ENCODE measurements at places on chromosomes 16 and 17. TPM values are rescaled to one million over a fixed set of nuclear protein-coding genes. Genes with fewer than 3 reads are reported as not detected.
A peak's percentile ranks its signal among the peaks of the same experiment; 100 is the strongest.

GRCh38 chr16:50198802-50199403 lies 45.8 kb downstream of the TENT4B start:
- DNase-seq, result no peak

GH1 gene
- not detected for total RNA-seq

DNA sequence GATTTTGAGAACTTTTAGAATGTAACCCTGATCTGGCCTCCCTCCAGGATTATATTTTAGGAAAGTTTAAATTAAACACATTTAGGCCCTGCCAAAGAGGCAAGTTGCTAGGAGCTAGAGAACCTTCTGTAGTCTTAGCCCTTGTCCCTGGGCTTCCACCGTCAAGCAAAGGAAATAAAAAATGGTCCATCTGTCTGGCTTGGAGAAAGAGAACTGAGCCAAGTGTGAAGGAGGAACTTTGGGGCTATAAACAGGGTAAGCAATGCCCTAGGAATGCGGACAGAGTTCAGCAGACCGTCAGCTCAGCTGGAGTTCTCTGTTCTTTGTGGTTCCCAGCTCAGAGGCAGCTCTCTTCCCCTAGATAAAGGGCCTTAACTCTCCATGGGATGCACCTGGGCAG lies 29.6 kb downstream of the RCVRN start:
- no peak for DNase-seq

ATP2A3 gene
- total RNA-seq, result 0.53 TPM

DNA sequence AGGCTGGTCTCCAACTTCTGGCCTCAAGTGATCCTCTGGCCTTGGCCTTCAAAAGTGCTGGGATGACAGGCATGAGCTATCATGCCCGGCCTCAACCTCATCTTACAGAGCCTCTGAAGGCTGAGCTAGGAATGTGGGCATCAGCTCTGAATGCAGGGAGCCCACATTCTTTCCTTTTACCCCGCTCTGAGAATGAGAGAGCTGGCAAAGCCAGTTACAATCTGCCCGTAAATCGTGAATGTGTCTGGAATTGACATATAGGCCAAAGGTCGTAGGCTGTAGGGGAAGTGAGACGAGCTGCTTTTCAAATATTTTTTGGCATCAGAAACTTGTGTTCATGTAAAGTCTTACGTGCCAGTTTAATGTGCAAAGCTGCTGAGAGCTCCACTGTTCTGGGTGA lies 4.5 kb downstream of the TMEM238L start:
- no peak for DNase-seq

- DNase-seq, result no peak
Observed at GRCh38 chr16:12771341-12771798, 32.3 kb downstream of the CPPED1 start.

SPATA32 gene
- not detected for total RNA-seq

MRM1 gene
- total RNA-seq, result 3.5 TPM

DNA sequence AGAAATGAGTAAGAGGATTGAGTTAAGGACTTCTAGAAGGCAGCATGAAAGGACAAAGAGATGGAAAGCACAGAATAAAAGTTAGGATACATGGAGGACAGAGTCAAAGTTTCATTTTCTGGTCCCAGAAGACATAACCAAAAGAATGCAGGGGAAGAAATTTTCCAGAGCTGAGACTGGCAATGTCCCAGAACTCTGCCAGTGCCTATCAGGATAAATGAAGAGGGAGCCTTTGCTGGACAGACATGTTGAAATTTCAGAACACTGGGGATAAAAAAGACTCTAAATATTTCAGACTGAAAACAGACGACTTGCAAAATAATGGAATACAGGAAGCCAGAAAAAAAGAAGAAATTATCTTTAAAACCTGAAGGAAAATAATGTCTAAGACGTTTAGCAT lies 55.7 kb downstream of the NT5M start:
- DNase-seq, result no peak

SLC16A6 gene
- 2.8 TPM for total RNA-seq

GRCh38 chr17:57723427-57724025 lies 21.6 kb downstream of the CCDC182 start:
- no peak for DNase-seq

DNA sequence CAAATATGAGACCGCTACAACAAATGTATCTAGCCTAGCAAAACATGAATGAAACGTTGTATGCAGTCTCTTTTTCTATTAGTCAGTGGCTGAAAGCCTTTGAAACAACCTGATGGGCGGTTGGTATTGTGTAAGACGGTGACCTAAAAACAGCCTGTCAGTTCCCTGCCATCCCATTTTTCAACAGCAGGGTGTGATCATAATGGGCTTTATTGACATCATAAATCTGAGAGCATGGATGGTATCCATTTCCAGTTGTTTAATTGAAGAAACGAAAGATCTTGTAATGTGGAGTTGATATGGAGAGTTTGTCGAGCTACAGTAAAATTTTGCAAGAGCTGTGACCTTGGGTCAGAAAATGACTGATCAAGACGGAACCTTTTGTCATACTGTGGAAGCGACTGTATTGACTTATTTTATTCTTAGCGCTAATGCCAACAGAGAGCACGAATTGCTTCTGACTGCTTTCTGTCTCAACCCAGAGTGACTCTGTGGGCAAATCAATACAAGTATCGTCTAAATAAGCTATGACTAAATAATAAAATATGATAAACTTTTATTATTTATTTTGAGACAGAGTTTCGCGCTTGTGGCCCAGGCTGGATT lies 12.3 kb upstream of the MEIOB start:
- DNase-seq, result no peak

KRTAP1-5 gene
- 0.29 TPM for total RNA-seq

GRCh38 chr16:77585379-77586251 lies 136.7 kb upstream of the NUDT7 start:
- peak; percentile 99 for DNase-seq

DNA sequence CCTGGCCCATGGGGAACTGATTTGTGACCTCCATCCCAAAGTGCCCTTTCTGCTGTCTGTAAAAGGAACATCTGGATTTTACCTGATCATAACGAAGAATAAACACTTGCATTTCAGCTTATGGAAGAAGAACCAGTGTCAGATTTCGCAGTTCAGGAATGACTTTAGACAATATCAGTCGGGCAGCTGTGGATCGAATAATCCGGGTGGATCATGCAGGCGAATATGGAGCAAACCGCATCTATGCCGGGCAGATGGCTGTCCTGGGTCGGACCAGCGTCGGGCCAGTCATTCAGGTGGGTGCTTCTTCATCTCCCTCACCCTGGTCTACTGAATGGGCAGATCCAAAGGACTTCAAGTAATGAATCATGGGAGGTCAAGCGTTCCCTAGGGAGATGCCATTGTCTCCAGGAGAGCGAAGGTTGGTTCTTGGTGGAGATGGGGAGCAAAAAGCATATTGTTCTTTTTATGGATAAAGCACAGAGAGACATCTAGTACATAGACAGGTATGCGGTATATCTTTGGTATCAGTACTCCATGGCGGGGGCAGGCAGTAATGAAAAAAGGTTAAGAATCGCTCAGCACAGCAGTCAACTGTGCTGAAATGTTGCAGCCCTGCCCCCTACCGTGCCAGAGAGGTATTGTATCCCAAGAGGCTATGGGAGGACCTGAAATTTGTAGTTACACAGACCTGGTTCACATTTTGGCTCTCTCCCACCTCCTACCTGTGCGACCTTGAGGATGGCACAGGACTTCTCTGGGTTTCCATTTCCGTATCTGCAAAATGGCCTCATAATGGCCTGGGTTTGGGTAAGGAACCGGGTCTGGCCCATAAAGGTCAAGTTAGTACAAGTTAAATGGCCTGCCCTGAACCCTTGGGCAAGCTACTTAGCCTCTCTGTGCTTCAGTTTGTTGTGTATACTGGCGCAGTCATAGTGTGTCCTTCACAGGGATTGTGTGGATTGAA lies 4.7 kb downstream of the COQ7 start:
- DNase-seq, result no peak

P2RX1 gene
- total RNA-seq, result not detected

GRCh38 chr17:80382956-80383355 lies 32.0 kb upstream of the ENDOV start:
- no peak for DNase-seq

GRCh38 chr17:9658593-9659211 lies 13.4 kb downstream of the USP43 start:
- no peak for DNase-seq

- DNase-seq, result no peak
Observed at GRCh38 chr17:57441270-57441600, 184.9 kb downstream of the MSI2 start.

SPNS2 gene
- 69.1 TPM for total RNA-seq

DNA sequence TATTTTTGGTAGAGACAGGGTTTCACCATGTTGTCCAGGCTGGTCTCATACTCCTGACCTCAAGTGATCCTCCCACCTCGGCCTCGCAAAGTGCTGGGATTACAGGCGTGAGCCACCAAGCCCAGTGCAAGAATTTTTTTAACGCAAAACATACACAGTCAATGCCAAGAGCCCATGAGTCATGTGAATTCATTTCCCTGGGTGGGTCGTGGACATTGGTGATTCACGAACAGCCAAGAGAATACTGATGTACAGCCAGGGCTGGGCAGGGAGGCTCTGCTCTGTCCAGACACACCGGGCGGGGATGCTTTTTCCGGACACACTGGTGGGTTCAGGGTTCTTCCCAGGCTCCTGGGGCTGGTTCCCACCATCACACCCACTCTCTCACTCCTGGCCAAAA lies 17.7 kb downstream of the SLC38A8 start:
- DNase-seq, result no peak

- no peak for DNase-seq
Observed at GRCh38 chr17:14732211-14732610, 431.3 kb downstream of the HS3ST3B1 start.

DNA sequence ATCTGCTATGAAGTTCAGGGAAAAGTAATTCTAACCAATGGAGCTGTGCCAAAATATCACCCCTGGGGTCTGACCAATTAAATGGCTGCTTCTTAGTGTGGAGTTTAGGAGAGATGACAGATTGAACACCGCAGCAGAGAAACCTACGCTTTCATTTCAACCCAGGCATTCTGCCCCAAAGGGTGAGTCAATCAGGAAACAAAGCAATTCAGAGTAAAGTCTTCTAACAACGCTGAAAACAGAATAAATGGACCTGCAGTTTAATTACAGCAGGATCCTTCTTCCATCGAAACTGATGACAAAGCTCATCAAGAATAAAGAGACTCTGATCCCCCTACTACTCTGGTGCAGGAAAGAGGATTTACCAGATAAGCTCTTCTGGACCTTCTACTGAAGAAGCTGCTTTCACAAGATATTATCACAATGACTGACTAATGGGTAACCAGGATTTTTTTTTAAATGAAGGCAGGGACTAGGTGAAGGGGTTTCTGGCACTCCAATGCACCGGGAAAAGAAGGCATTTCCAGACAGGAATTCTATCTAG lies 16.7 kb downstream of the RFFL start:
- DNase-seq, result no peak

CD2BP2 gene
- total RNA-seq, result 55.6 TPM

- no peak for DNase-seq
Observed at GRCh38 chr16:12390644-12391043, 413.0 kb downstream of the CPPED1 start.

HBA1 gene
- total RNA-seq, result not detected

DNA sequence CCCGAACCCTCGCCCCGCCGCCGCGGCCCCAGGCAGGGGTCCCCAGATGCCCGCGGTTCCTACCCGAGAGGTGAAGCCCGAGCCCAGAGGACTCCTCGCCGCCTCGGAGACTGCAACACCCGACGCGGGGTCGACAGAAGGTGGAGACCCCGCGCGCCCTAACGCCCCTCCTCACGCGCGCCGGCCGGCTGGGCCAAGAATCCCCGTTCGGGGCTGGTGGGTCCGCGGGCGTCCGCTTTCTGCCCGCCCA lies 515 bp downstream of the SUMO2 start:
- no peak for DNase-seq

GRCh38 chr16:70725024-70725911 lies 39.4 kb upstream of the MTSS2 start:
- no peak for DNase-seq

- DNase-seq, result no peak
Observed at GRCh38 chr16:78577630-78578029, 478.2 kb downstream of the WWOX start.

DNA sequence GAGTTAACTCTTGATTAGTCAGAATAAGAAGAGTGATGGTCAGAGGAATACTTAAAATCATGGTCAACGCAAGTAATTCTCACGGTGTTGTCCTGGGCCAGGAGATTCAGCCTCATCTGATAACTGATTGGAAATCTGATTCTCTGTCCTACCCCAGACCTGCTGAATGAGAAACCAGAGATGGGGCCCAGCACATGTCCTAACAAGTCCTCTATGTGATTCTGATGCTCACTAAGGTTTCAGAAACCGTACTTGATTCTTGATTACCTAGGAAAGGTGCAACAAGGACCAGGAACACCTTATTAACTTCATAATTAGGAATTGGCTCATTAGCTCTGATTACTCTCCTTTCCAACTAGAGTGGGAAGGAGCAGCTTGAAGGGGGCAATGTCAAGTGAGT lies 44.5 kb downstream of the ANKFY1 start:
- no peak for DNase-seq

DNA sequence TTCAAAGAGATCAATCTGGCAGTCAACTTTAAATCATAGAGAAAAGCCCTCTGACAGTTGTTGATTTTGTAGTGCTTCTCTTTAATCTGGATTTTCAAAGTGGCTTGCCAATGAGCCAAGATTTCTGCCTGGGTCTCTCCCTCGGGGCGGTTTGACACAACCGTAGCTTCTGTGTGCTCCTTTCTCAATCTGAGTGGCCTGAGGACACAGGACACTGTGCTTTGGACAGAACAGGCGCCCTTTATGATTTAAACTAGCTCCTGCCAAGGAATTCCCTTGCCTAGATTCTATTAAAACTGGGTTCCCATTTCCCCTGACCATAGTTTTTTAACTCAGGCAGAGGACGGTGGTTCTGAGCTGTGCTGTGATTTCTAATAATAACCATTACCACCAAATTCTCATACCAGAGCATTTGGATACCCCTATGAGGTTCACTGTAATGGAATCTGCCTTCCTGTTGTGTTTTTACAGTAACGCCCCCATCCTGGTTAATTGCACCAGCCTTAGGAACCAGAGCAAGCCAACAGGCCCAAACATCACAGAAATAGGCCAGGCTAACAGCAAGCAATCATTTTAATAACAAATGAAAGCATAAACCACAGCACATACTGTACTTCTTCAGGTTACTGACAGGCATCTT lies 4.0 kb downstream of the ZFHX3 start:
- no peak for DNase-seq

AOC2 gene
- total RNA-seq, result 2.0 TPM

DNA sequence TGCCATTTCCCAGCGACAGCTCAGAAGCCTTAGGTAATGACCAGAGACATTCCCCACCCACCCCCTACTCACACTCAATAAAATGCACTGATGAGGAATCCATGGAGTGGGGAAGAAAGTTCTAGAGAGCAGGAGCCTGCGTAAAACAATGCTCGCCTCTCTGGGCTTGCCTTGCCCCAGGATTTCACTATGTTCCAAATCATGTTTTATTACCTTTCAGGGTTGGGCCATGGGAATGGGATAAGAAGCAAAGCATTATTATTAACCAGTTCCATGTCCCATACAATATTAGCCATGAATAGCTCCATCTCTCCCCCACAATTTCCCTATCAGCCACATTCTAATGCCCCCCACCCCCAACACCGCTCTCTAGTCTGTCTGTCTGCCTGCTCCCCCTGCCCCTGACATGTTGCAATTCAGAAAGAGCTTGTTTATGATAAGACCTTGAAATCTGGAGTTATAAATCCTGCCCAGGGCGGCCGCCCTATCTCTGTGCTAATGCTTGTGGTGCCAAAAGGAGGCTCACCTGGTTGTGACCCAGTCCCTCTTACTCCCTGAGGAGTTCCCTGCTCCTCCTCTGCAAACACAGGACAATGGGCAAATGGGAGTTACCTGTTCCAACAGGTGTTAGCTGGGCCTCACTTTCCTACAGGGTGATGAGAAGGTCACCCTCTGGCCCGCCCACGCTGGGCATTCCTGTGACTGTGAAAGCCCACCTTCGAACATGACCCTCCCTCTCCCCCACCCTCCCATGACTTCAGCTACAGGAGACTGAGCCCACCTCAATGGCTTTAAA lies 28.0 kb upstream of the DDX52 start:
- no peak for DNase-seq

Data from glomerular endothelial cell (primary cell).